Cardiac ventricle fibroblast (primary cell): ENCODE measurements at places on chromosomes 3 and 15. TPM values are rescaled to one million over a fixed set of nuclear protein-coding genes. Genes with fewer than 3 reads are reported as not detected.

The DNAH12 gene
- total RNA-seq: 0.06 and 0.20 TPM in 2 replicates

The FAM219B gene
- total RNA-seq: 32.9 and 37.5 TPM in 2 replicates

The LRRC49 gene
- total RNA-seq: 2.7 and 6.0 TPM in 2 replicates

The PLCB2 gene
- 0.10 and 0.25 TPM in 2 replicates for total RNA-seq

The PODXL2 gene
- total RNA-seq: 3.6 and 6.7 TPM in 2 replicates

The KCNH8 gene
- total RNA-seq: not detected in 2 replicates

The AQP9 gene
- not detected in 2 replicates for total RNA-seq
